Smooth muscle cell of the brain vasculature (primary cell): ENCODE measurements at places on chromosomes 2 and 18.

DNA sequence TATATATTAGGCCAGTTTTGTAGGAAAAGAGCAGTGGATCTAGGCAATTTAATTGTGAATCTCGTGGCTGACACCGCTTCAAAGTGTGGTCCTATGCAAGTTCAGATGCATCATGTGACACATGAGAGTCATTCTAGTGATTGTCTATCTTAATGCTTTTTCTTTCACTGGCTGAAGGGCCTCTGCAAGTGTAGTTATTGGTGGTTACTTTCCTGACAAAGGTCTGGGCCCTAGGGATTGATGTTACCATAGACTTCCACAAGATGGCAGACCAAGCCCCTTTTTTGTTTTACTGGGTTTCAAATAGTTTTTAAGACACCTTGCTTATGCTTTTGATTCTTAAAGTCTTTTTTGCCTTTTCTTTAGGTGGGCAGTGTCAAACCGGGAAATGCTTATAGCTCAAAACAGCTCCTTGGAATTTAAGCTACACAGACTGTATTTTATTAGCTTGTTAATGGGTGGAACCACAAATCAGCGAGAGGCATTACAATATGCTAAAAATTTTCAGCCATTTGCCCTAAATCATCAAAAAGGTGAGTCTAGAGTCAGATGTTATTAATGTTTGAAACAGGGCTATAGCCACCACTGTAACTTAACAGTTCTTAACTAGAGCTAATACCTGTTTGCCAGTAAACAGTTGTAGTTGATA lies 25.9 kb downstream of the CD8A start:
- DNase-seq, result peak; percentile 17

DNA sequence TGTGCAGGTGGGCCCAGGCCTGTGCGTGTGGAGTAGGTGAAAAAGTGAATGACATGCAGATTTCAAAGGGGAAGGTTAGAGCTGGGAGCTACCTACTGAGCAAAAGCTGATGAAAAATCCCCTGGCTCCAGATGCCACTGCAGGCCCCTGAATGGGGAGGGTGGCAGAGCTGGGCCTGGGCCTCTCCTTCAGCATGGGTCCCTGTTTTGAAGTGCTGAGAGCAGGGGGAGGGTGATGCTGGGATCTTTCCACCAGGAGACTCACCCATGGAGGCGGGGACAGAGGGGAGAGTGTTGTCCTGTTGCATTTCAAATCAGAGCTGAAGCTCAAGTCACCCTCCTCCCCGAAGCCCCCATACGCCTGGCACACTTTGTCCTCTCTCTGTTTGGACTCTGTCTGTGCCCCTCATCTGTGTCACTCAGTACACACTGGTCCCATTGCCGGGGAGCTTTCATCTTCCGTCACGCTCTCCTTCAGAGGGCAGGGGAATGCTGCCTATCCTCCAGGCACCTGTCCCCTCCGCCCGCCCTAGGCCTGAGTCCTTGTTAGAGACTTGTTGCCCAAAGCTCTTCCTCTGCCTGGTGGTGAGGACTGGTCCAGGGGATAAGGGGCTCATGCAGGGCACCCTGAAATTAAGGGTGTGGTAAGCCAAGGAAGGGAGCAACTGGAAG lies 206.6 kb downstream of the HAUS1 start:
- no peak for DNase-seq

GRCh38 chr2:17709897-17710296 lies 43.7 kb downstream of the SMC6 start:
- DNase-seq, result no peak

- no peak for DNase-seq
Observed at GRCh38 chr2:19670303-19670702, 231.5 kb downstream of the TTC32 start.

DNA sequence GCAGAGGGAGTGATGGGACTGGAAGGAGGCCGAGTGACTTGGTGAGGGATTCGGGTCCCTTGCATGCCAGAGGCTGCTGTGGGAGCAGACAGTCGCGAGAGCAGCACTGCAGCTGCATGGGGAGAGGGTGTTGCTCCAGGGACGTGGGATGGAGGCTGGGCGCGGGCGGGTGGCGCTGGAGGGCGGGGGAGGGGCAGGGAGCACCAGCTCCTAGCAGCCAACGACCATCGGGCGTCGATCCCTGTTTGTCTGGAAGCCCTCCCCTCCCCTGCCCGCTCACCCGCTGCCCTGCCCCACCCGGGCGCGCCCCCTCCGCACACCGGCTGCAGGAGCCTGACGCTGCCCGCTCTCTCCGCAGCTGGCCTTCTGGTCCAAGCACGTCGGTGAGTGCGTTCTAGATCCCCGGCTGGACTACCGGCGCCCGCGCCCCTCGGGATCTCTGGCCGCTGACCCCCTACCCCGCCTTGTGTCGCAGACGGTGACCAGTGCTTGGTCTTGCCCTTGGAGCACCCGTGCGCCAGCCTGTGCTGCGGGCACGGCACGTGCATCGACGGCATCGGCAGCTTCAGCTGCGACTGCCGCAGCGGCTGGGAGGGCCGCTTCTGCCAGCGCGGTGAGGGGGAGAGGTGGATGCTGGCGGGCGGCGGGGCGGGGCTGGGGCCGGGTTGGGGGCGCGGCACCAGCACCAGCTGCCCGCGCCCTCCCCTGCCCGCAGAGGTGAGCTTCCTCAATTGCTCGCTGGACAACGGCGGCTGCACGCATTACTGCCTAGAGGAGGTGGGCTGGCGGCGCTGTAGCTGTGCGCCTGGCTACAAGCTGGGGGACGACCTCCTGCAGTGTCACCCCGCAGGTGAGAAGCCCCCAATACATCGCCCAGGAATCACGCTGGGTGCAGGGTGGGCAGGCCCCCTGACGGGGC lies 4.6 kb downstream of the PROC start:
- DNase-seq, result no peak

- no peak for DNase-seq
Observed at GRCh38 chr18:79274823-79275222, 120.9 kb upstream of the NFATC1 start.

- DNase-seq, result no peak
Observed at GRCh38 chr18:23143016-23143814, 7.9 kb downstream of the CABLES1 start.

- no peak for DNase-seq
Observed at GRCh38 chr2:55371376-55371775, 48.3 kb downstream of the CCDC88A start.

DNA sequence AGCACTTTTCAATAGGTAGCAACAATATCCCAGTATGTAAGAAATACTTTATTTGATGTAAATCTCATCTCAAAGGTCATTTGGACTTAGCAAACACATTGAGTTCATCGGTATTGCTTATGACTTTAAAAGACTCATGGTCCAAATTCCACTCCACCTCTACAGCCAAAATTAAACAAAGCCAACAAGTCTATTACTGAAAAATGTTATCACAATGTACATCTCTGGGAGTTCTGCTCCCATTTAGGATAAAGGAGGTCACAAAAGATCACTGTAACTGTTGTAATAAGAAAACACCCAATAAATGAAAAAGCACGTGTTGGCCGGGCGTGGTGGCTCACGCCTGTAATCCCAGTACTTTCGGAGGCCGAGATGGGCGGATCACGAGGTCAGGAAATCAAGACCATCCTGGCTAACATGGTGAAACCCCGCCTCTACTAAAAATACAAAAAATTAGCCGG lies 50.0 kb downstream of the ESCO1 start:
- DNase-seq, result no peak

GRCh38 chr2:79099140-79099686 lies 11.4 kb upstream of the REG1B start:
- DNase-seq, result no peak
